Stimulated activated CD4-positive, alpha-beta T cell treated with anti-CD3 and anti-CD28 coated beads, Interleukin-12 subunit alpha, Interleukin-12 subunit beta, amount 100 ng/mL, for 48 hours (primary cell): ENCODE measurements at places on chromosomes 16 and 17.

DNA sequence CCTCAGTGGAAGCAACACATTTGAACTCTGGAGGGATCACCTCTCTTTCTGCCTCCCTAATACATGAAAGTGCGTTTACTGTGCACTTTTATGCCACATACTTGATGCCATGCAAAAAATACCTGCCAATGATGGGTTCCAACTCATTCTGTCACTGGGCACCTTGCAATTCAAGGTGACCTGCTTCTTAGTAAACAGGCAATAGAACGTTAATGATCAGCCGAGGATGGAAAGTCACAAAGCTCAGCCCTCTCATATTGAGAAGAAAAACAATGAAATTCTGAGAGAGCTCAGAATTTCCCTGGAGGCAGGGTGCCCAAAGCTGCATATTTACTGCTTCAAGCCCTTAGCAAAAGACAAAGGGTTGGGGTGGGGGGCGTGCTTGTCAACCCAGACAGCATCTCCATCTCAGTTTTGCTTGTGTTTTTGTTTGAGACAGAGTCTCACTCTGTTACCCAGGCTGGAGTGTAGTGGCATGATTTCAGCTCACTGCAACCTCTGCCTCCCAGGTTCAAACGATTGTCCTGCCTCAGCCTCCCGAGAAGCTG is 23.2 kb downstream of the LITAF start:
- no peak for DNase-seq

- no peak for DNase-seq
Measured at GRCh38 chr16:56815721-56816120, 49.3 kb upstream of the SLC12A3 start.

GRCh38 chr17:48045316-48046001 is 2.7 kb upstream of the NFE2L1 start:
- DNase-seq: no peak

- no peak for DNase-seq
Measured at GRCh38 chr17:50818261-50818660, 17.1 kb upstream of the WFIKKN2 start.
